ENCODE measurements at places on chromosomes 16 and 17.

DNA sequence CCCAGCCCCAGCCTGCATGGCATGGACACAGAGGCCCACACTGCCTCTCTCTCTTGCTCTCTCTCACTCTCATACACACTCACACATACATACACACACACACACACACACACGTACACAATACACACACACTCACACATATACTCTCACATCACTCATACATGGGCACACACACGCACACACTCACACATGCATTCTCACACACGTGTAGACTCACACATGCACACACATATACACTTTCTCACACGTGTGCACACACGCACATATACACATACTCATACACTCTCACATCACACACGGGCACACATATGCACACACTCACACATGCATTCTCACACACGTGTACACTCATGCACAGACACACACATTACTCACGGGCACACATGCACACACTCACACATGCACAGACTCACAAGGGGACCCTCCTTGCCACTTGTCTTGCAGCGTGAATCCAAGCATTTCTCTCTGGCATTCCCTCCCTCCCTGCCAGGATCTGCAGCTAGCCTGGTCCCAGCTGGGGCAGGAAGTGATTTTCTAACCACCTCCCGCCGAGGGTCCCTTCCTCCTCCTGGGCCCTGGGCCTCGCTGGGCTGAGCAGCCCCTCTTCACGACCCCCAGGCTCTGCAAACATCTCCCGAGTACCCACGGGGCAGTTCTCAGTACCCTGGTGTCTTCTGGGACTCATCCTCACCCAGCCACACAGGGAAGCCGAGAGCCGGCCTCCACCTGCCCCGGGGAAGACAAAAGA is 37.5 kb downstream of the IL21R start:
- DNase-seq, result no peak

DNA sequence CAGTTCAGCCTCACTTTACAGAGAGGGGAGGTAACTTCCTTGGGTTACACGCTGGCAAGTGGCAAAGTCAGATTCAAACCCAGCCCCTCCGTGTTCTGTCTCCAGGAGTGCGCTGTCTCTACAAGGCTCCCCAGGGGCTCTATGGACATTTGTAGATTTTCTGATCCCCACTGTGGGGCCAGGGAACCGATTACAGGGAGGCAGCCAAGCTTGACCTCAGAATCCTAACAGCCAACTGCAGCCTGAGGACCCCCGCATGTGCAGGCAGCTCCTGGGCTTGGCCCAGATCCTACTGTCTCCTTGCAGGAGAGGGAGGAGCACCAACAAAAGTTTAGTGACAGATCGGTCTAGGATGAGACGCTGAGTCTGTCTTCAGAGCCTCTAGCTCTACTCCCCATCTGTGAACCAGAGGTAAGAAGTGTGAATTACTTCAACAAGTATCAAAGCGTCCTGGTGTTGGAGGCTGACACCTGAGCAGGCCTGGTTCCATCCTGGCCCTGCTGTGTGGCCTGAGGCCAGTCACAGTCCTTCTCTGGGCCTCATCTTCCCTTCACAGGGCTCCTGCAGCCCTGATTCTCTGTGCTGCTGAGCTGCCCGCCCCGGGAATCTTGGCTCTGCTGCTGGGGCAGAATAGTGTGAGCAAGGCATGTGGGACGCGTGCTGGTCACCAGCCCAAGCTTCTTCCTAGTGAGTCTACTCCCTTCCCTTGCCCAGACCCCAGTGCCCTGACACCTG is 9.2 kb upstream of the NATD1 start:
- DNase-seq, result no peak

- no peak for DNase-seq
Measured at GRCh38 chr16:24577167-24577566, 37.8 kb downstream of the RBBP6 start.

DNA sequence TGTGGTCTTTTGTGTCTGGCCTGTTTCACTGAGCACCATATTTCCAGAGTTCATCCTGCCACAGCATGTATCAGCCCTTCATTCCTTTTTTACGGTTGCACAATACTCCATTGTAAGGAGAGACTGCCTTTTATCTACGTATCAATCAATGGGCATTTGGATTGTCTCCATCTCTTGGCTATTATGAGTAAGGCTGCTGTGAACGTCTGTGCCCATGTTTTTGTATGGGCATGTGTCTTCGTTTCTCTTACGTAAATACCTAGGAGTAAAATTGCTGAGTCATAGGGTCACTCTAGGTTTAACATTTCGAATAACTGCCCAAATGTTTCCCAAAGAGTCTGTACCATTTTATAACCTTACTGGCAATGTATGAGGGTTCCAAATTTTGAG is 202.8 kb upstream of the FOXF1 start:
- DNase-seq, result peak; percentile 85

DNA sequence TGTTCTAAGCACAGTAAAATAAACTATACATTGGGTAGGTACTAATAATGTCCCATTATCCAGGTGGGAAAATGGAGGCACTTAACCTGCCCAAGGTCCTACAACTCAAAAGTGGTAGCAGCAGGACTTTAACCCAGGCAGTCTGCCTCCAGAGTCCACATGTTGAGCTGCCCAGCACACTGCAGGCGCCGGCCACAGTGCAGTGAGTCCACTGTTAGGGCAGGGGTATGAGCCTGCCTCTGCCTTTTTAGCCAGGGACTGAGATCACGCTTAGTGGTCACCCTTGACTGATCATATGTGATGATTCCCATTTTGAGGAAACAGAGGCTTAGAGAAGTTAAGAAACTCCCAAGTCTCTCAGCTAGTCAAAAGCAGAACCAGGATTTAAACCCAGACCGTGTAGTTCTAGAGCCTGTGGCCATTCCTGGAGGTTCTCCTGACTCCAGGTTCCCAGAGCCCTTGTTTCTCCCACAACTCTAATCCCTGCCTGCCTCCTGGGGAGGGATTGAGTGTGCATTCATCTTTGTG is 8.4 kb downstream of the CES1 start:
- DNase-seq, result no peak

Data from fibroblast of villous mesenchyme (primary cell).